ENCODE measurements at places on chromosomes 16 and 17.

- DNase-seq, result no peak
These were observed 585 bp downstream of the WRAP53 start for GRCh38 chr17:7688808-7689316.

DNA sequence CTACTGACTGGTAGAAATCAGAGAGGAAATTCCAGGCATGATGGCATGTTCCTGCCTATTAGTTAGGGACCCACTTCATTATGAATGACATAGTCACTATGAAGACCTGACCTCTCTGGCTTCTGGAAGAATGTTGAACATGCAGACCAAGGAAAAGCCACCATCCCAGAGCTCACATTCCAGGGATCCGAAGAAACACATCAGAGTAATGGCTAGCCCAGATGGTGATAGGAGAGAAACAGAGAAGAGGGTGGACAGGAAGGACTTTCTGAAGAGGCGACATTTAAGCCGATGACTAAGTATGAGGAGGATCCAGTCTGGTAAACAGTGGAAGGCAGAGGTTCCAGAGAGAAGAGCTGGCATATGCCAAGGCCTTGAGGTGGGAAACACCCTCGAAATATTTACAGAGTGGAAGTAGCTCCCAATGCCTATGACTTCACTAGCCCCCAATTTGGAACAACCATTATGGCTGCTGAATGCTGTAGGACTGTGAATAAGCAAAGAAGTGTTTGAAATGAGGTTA is 216.2 kb downstream of the RBFOX1 start:
- DNase-seq, result no peak

GRCh38 chr17:9071811-9072498 is 50.6 kb downstream of the NTN1 start:
- no peak for DNase-seq

DNA sequence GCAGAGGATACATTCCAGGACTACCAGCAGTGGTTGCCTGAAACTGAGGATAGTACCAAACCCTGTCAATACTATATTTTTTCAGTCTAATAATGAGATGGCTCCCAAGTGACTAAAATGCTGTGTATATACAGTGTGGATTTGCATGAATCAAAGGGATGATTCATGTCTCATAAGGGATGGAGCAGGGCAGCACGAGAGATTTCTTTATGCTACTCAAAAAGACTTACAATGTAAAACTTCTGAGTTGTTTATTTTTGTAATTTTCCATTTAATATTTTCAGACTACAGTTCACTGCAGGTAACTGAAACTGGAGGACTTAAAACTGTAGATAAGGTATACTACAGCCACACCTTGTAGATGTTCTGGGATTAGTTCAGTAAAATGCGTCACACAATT is 674.7 kb upstream of the SALL1 start:
- no peak for DNase-seq

DNA sequence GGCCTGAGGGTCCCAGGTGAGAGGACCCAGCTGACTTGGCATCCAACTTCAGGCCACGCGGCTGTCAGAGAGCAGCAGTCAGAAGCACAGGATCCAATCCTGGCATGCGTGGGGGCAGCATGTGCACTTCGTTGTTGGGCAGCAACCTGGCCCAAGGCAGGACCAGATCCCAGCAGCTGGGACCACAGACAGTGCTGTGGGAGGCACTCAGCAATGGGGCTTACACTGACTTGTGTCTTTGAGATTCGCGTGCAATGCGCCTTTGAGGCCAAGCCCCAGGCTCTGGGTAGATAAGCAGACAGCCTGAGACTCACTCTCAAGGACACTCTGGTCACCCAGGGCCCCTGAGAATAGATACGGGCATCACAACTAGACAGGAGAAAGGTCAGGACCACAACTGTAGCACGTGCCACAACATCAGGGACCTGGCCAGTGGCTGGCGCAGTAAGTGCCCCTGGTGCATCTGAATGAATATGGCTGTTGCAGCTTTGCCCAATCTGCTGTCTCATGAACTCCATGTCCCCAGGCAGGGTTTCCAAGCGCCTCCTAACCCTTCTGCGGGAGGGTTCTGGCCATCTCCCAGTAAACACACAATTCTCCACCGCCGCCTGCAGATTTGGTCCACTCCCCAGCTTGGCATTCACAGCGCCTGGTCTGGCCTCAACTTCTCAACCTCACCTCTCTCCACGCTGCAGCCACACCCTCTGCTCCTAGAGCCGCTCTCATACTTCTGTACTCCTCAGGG is 3.2 kb downstream of the PAM16 start:
- DNase-seq, result no peak

GRCh38 chr17:8692916-8693315 is 51.7 kb downstream of the CCDC42 start:
- no peak for DNase-seq

DNA sequence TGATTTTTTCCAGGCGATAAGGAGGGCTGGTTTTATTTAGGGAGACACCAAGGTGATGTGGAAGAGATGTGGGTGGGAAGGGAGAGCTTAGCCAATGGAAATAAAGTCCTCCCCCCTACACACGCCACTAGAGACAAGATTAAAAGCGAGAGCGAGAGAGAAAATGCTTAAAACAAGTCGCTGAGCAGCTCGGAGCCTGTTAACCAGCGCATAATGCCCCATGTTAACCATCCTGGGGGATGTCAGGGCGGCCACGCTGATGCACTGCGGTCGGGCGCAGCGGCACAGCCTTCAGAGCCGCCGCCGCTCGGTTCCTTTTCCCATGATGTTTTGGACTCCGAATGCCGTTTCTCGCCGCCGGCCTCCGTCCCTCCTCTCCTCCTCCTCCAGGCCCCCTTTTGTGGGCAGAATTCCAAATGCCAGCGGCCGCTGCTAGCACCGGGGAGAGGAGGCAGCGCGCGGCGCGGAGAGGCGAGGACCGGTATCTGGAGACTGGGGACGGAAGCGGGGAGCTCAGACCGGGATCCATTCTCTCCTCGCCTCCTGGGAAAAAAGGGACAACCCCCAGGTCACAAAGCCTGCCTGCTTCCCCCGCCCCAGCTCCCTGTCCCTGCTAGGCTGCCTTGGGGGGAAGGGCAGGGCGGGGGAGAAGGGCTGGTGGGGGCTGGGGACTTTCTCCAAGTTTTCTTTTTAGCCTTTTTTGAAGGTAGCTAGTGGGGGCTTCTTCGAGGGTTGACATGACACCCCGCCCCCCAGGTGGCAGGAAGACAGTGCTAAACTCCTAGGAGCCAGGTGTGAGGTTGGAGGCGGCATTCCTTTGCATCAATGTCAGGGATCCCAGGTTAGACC is 98.1 kb upstream of the CCL2 start:
- DNase-seq, result no peak

GRCh38 chr17:49575679-49576087 is at the start of gene NXPH3:
NXPH3 (plus strand) TSS chr17:49575871; CDS start chr17:49576220, 349 bp downstream.
- DNase-seq, result peak; percentile 40

DNA sequence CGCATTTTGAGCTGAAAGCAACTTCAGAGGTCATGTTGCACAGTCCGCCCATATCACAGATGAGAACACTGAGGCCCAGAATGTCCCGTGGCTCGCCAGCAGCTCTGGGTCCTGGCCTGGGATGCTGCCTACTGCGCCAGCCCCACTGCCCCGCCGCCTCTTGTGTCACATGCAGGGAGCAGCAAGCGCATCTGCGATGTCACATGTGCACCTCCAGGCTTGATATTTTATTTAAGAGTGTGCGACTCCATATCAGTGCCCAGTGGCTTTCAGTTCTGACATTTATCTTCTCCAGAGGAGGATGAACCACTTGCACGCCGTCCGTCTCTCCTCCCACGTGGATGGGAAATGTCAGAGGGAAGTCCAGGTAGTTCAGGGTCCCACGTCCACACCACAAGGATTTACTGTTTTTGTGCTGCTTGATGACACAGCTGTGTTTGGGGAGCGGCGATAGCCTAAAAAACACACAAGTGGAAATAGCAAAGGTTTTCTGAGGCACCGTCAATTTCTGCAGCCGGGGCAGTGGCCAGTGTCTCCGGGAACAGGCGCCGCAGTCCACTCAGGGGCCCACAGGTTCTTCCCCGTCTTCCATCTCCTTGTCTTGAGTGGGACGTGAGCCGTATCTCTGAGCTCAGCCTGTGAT is 7.0 kb upstream of the RBFOX3 start:
- DNase-seq, result no peak

DNA sequence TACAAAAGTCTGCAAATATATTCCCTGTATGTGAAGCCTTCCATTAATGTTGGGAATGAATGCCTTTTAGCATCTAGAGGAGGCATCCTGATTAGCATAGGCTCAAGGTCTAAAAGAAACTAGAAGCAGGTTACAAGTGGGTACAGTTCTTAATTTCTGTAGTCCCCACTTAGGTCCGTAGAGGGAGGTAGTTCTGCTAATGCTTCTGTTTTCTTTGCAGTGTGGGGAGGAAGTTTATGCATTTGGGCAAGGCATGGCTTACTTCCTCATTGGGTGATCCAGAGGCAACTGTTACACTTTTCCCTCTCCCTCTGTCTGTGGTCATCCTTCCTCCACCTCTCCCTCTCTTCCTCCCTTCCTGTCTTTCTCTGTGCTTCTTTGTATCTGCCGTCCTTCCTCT is 108.4 kb upstream of the ZKSCAN2 start:
- DNase-seq, result no peak

GRCh38 chr17:17546399-17547185 is 44.9 kb downstream of the PEMT start:
- DNase-seq, result no peak

GRCh38 chr17:78144736-78145641 is 1.2 kb upstream of the C17orf99 start:
- DNase-seq, result no peak

GRCh38 chr17:73634629-73635028 is 9.6 kb downstream of the SDK2 start:
- DNase-seq, result no peak

GRCh38 chr16:57084257-57084770 is 8.1 kb upstream of the CPNE2 start:
- peak; percentile 51 for DNase-seq

- DNase-seq, result no peak
These were observed 26.3 kb upstream of the ETV4 start for GRCh38 chr17:43572368-43572980.

DNA sequence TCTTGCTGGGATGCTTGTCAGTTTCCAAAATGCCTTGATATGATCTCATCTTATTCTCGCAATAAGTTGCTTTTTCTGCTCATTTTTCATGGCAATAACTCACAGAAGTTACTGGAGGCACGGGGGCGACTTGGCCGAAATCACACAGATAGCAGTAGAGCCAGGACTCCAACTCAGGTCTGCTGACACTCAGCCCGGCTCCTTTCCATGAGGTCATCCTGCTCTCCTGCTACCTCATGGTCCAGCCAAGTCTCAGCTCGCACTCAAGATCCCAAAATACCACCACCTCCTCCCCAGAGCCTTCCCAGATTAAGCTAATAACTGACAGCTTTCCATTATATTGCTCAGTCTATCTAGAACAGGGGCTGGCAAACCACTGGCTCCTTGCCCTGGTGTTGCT is 269.5 kb downstream of the MAP2K4 start:
- no peak for DNase-seq

GRCh38 chr17:77783991-77784820 is 174.3 kb upstream of the TNRC6C start:
- DNase-seq, result peak; percentile 20

DNA sequence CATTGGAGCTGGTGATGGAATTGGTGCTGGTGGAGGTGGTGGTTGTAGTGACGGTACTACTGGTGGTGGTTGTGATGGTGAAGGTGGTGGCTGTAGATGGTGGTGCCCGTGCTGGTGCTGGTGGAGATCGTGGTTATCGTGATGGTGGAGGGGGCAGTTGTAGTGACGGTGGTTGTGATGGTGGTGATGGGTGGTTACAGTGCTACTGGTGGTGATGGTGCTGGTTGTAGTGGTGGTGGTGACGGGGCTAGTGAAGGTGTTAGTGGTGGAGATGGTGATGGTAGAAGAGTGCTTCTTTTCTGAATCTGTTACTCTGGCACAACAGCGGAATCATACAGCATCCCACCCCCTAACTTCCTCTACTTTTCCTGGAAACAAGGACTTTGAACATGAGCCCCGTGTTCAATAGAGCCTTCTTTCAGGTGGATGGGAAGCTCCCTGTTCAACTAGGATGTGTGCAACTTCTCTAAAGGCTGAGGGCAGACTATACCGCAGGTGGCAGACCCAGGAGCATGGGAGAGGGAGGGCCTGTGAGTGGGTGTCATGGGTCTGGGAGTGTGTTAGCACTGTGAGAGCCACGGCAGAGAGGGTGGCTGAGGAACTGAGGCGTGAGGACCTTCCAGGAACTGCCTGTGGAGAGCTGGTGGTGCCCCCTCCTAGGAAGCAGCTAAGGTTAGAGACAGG is 8.2 kb downstream of the TBX21 start:
- no peak for DNase-seq

DNA sequence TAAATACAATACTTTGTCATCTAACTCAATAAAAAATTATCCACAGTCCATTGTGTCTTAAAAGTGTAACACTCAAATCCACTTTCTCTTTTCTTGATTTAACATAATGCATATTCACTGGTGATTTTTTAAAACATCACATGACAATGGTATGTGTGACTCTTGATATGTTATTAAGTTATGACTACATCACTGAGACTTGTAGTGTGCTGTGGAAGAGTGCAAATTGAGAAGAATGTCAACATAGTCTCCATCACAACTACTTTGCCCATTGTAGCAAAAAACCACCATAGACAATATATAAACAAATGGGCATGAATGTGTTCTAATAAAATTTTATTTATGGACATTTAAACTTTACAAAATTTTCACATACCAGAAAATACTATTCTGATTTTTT is 380.7 kb upstream of the PMFBP1 start:
- DNase-seq, result no peak

DNA sequence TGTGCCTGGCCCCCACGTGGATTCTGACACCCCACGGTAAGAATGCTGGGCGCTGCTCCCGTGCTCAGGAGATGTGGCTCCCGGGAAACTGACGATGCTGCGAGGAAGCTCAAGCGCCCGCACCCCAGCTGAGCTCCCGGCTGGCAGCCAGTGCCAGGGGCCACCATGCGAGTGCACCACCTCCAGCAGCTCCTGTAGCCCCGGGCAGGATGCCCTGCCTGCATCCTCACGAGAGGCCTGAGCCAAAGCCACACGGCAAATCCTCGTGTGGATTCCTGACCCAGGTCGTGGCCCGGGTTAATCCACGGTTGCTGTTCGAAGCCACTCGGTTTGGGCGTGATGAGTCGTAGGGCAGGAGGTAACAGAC is 11.6 kb upstream of the DPEP1 start:
- DNase-seq, result no peak

DNA sequence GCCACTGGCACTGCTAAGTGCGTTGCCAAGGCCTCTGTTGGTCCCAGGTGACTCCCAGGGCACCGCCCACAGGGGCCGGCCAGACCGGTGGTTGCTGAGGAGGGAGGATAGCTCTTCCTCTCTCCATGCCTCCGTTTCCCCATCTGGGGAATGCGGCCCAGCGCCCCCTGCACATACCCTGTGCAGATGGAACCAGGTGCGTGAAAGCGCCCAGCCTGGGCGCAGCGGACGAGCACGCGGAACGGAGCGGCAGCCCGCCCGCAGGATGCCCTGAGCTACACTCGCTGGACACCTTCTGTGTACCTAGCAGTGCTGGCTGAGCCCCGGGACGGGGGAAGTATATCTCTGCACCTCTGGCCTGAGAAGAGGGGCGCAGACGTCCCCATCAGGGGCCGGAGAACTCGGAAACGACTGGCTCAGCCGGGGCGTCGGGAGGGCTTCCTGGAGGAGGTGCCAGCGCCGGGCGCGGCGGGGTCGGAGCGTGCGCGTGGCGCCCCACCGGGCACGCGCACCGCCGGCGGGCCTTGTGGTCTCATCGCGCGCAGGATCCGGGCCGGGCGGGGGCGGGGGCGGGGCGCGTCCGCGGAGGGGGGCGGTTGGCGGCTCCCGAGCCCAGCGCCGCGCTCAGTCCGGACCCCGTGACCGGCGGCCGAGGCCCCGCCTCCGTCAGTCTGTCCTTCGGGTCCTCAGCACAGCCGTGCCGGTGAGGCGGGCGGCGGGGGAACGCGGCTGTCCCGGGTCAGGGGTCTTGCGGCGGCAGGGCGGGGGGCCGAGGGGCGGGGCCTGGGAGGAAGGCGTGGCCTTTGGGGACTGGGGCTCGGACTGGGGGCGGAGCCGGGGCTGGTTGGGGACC is at the start of the genes CCDC78 and HAGHL:
TSS of gene CCDC78 (minus strand) at position 6 of the 853 bp plus-strand sequence. CDS start 76 bp downstream, outside the sequence.
TSS of gene HAGHL (plus strand) at position 669 of the 853 bp plus-strand sequence. CDS start 404 bp downstream, outside the sequence.
- DNase-seq, result no peak

Measured in activated CD8-positive, alpha-beta memory T cell treated with anti-CD3 and anti-CD28 coated beads for 48 hours (primary cell).